ENCODE measurements at places on chromosomes 1 and 21. TPM values are rescaled to one million over a fixed set of nuclear protein-coding genes. Genes with fewer than 3 reads are reported as not detected.

The NPPB gene
- not detected for total RNA-seq

The S100A8 gene
- total RNA-seq: not detected

The FAM163A gene
- total RNA-seq: not detected

The FMO1 gene
- not detected for total RNA-seq

The CHI3L2 gene
- 2.7 TPM for total RNA-seq

The ADAM30 gene
- total RNA-seq: not detected

The EPHA8 gene
- total RNA-seq: not detected
